Astrocyte of the cerebellum (primary cell): ENCODE measurements at places on chromosomes 6 and 20.
A peak's percentile ranks its signal among the peaks of the same experiment; 100 is the strongest.

GRCh38 chr20:25327521-25328235 lies 63.0 kb downstream of the ABHD12 start:
- no peak for DNase-seq

DNA sequence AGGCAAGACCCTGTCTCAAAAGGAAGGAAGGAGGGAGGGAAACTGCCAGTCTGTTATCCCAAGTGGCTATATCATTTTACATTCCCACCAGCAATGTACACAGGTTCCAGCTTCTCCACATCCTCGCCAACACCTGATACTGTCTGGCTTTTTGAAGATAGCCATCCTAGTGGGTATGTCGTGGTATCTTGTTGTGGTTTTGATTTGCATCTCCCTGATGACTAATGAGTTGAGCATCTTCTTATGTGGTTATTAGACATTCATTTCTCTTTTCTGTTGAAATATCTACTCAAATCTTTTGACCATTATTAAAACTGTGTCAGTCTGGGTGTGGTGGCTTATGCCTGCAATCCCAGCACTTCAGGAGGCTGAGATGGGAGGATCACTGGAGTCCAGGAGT lies 47.9 kb upstream of the ARID1B start:
- DNase-seq = peak; percentile 18

DNA sequence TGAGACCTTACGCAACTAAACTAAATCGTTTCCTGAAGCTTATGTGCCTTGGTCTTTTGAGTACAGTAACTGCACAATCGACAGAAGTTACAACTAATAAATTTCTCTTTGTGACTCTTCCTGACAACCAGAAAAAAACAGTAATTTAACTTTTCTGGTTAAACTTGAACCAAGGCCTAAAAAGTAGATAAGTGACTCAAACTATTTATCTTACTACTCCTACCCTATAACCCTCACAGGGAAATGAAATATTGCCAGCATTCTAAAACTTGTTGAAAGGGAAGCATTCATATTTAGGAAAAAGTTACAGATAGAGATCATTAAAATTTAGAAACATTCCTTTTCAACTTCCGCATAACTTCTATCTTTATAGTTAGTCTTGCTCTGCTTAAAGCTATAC lies 1034.4 kb downstream of the EYS start:
- no peak for DNase-seq

- DNase-seq = no peak
These were observed 14.7 kb upstream of the PLCB4 start for GRCh38 chr20:9054176-9054575.

GRCh38 chr6:28296520-28297060 lies 15.2 kb downstream of the PGBD1 start:
- DNase-seq = no peak

DNA sequence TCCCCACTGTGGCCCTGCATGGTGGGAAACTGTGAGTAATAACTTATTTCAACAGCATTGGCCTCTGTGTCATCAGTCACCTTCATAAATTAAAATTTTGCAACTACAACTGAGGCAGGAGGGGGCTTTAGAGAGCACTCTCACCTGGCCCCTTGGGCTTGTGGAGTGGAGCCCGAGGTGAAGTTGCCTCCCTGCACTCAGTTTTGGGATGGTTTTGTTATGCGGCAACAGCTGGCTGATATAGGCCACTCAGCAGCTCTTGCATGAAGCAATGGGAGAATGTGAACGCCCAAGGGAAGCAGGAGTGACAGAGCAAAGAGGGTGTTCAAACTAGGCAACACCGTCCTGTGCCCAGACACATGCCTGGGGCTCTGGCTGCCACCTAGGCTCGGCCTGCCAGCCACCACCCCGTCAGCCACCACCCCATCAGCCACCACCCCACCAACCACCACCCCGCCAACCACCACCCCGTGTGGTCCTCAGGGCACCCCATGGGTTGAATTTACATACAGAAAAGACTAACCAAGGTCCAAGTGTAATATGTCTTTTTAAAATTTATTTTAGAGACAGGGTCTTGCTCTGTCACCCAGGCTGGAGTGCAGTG lies 4.3 kb upstream of the GFRA4 start:
- no peak for DNase-seq

- no peak for DNase-seq
These were observed 46.8 kb upstream of the BHLHE23 start for GRCh38 chr20:63053432-63054102.

DNA sequence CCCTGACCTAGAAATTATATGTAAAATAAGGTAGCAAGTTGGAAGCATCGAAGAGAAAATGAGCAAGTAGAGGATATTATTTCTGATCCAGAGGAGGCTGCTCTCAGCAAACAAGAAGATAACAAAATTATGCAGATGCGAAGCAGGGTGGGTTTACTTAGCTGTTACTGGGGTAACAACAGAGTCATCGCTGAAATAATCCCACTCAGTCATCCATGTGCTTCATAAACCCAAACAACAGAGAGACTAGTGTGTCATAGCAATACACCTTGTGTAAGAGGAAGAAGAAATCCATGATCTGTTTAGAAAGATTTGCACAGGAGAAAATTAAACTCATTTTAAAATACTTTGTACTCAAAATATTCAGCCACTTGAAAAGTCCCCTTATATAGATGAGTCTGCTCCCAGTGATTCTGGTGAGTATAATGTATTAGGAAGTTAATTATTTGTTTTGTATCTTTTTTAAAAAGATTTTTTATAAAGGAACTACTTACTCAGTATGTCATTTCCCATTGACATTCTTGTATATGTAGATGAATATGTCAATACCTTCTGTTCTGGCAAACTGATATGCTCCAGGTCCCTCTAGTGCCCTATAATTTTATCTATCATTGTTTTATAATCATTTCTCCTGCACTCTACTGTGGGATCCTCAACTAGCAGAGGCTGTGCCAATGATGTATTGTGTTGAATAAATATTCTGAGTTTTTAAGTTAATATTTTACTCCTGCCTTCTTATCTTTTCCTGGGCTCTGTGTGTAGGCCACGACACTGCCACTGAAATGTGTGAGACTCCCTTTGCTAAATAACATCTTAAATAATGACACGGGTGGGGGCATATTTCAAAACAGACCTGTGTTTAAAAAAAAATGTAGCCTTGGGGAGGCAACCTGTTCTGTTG lies 8.6 kb upstream of the HIVEP2 start:
- DNase-seq = no peak

DNA sequence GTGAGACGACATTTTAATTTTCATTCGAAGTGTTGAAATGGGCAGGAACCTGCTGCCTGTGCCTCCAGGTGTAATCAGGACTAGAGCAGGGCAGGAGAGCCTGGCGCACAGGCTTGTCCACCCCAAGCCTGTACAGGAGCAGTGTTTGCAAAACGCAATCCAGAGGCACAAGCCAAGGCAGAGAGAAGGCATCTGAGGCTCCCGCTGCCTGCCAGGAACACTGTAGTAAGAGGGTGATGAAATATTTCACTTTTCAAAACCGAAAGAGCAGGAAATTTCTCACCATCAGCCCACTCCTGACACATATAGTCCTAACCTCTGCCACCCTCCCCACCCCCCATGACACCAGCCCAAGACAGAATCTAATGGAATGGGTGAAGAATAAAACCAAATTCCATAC lies 132.5 kb downstream of the RTN4IP1 start:
- DNase-seq = no peak

GRCh38 chr20:45229264-45230056 lies 8.3 kb downstream of the SEMG2 start:
- DNase-seq = no peak

- no peak for DNase-seq
These were observed 19.7 kb downstream of the ZBP1 start for GRCh38 chr20:57600320-57601210.

GRCh38 chr6:41604006-41604405 lies 34.3 kb upstream of the MDFI start:
- no peak for DNase-seq

GRCh38 chr6:37618916-37619590 lies 78.6 kb downstream of the MDGA1 start:
- DNase-seq = no peak

- DNase-seq = no peak
These were observed 276.3 kb downstream of the KIF16B start for GRCh38 chr20:16296931-16297330.

- DNase-seq = no peak
These were observed 87.0 kb upstream of the DST start for GRCh38 chr6:56729719-56730118.

DNA sequence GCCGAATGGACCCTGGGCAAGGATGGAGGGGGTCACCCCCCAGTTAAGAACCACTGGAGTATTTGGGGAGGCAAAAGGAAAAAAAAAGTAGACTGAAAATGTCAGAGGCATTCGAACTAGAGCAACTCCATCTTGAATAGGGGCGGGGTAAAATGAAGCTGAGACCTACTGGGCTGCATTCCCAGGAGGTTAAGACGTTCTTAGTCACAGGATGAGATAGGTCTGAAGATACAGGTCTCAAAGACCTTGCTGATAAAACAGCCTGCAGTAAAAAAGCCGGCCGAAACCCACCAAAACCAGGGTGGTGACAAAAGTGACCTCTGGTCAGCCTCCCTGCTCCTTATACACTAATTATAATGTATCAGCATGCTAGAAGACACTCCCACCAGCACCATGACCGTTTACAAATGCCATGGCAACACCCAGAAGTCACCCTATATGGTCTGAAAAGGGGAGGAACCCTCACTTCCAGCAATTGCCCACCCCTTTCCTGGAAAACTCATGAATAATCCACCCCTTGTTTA lies 70.4 kb upstream of the KCNG1 start:
- no peak for DNase-seq

- no peak for DNase-seq
These were observed 51.9 kb downstream of the ERMARD start for GRCh38 chr6:169803271-169803811.

DNA sequence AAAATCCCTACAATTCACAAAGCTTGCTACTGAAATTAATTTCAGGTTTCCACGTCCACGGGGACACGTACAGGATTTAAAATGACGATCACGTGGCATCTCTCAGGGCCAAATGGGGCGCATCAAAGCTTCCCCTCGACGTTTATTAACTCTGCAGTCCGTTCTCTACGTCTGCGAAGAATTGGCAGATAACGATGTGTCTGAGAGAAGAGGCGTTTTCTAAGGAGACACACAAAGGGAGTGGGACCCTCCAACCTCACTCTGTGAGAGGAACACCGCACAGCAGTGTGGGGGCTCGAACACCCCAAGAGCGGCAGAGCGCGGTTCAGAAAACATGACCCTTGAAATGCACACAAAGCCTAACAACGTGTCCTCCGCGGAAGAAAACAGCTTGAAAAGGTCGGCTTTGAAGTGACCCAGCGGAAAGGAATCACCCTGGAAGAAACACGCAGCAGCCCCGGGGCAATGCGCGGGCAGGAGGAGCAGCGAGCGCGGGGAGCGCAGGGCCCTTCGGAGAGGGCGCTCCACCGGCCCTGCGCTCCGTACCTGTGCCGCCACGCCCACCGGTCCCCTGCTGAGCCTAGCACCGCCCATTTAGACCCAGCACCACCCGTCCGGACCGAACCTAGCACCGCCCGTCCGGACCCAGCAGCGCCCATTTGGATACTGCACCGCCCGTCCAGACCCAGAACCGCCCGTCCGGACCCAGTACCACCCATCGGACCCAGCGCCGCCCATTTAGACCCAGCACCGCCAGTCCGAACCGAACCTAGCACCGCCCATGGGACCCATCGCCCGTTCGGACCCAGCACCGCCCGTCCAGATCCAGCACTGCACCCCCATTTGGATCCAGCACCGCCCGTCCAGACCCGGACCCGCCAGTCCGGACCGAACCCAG lies 1.1 kb upstream of the AFDN start:
- no peak for DNase-seq

GRCh38 chr6:149995971-149996370 lies 29.4 kb downstream of the RAET1L start:
- DNase-seq = no peak

- DNase-seq = no peak
These were observed 40.2 kb upstream of the PXDC1 start for GRCh38 chr6:3791526-3792203.

- DNase-seq = no peak
These were observed 79.2 kb downstream of the EPM2A start for GRCh38 chr6:145656128-145656527.

GRCh38 chr6:116476002-116476678 lies 15.0 kb downstream of the CALHM6 start:
- DNase-seq = no peak
